ENCODE measurements at places on chromosomes 7 and 10.

GRCh38 chr7:104039363-104039762 lies 49.9 kb upstream of the RELN start:
- DNase-seq, result no peak

GRCh38 chr7:44959433-44959951 lies 19.3 kb downstream of the MYO1G start:
- peak; percentile 75 for DNase-seq

- DNase-seq, result no peak
These were observed 21.9 kb upstream of the VSIR start for GRCh38 chr10:71795248-71795647.

- no peak for DNase-seq
These were observed 104.6 kb downstream of the KAT6B start for GRCh38 chr10:74930965-74931364.

DNA sequence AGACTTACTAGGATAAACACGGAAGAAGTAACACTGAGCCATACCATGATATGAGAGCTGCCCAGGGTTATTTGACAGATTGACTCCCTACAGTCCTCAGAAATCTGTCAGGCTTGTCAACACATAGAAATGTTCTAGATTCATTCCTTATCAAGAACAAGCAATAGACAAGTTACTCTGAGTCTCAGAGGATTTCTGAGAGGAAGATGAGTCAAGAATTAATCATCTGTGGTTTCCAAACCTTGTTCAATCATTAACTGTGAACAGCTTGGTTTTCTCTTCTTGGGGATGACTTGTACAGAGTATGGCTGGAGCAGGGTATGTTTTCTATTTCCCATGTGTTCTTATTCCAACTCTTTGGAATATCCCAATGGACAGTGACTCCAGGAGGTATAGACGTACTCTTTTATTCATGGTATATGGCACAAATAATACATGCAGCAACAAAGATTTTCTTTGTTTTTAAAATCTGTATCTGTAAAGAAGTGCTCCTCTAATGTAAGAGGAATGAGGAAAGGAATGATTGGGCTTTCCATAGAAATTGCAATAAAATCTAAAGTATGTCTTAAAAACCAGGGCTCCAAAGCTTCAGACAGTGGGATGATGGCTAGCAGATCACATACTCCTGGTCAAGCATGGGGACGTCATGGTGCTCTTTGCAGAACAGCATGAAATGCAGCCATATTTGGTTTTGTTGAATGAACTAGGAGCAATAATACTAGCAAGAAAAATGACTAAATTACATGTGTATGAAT lies 11.9 kb upstream of the SFR1 start:
- DNase-seq, result no peak

- no peak for DNase-seq
These were observed 140.9 kb upstream of the NRBF2 start for GRCh38 chr10:62992145-62992721.

- DNase-seq, result peak; percentile 87
These were observed at the start of gene ADAM8 for GRCh38 chr10:133276435-133277201. Gene ADAM8, minus strand, starts transcription at chr10:133276868. Its CDS starts 51 bp downstream, at chr10:133276817.

DNA sequence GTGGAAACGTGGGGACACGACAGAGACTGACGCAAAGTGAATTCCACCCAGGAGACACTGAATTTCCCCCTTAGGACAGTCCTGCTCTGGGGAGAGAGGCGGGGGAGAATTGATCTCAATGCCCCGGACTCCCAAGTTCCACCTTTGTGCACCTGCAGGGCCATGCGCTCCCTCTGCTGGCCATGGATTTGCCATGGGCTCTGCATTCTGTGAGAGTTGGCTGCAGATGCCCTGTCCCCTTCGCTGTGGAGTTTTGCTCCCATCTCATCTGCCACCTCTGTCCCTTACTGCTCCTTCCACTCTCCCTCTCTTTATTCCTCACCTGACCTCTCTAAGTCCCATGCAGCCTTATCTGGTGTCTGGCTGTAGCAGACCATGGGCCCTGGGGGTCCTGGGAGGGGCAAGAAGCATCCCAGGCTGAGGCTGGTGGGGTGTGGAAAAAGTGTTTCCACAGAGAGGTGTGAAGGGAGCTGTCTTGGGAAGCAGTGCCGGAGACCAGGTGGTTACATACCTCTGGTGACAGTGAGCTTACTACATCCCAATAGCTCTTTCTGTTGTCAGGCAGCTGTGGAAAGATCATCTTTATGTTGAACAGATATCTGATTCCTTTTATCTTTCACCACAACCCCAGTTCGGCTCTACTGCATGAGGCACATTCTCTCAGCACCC lies 14.3 kb downstream of the GHRHR start:
- DNase-seq, result peak; percentile 48

DNA sequence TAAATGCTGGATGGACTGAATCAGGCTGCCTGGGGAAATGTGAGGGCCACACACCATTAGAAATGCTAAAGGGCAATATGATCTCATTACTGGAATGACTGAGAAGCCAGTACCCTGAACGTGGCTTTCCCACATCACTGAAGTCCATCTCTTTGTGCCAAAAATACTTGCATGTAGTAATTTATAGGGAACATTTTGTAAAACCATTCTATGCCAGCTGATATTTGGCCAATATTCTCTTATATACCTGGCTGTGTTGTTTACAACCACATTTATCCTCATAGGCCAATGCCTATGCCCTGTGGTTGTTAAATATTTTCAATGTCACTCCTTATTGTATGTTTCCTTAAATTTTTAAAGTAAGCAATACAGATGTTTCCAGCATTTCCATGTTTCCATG lies 111.6 kb downstream of the C10orf90 start:
- DNase-seq, result no peak

DNA sequence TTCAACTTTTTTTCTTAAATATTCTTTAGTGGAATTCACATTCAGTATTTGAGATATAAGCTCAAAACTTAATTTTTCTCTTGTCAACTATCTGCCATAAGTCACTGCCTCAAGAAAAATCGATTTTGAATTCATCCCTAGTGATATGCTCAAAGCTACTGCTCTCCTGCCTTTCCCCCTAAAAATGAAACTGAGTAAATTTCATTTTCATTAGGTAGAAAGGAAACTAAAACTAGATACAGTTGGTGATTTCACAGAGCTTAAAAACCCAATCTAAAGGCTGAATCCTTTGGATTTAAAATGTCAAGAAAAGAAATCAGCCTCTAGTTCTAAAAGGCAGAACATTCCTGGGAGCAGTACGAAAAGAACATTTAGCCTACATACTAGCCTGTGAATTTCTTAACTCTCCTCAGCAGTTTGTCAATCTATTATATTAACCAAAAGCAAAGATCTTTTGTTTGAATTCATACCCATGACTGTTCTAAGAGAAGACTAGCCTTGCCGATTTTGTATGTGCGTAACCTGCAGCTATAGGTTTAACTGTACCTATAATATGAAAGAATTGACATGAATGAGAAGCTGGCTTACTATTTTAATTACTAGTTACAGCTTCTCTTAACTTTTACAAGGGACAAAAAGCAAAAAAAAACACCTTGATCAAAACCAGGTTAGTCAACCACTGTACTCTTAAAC lies 4.9 kb upstream of the FAM53B start:
- DNase-seq, result no peak

- no peak for DNase-seq
These were observed 186.7 kb upstream of the PLXDC2 start for GRCh38 chr10:19629567-19629966.

GRCh38 chr7:135362871-135363270 lies 129.2 kb downstream of the STRA8 start:
- DNase-seq, result no peak

DNA sequence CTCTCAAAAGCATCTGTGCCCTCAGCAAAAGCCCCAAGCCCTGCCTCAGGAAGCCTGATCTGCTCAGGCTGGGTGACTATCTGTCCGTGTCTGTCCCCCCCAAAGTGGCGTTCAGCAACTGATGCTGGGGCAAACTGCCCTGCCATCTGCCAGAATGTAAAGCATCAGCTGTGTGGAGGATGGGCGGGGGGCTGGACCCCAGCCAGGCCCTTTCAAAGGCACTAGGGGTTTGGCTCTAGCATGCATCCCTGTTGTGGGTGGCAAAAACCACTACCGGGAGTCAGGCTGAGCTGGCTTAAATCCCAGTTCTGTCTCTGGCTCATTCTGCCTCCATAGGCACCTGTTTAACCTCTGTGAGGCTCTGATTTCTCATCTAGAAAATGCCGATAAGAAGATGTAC lies 35.5 kb downstream of the GPRIN2 start:
- peak; percentile 49 for DNase-seq

DNA sequence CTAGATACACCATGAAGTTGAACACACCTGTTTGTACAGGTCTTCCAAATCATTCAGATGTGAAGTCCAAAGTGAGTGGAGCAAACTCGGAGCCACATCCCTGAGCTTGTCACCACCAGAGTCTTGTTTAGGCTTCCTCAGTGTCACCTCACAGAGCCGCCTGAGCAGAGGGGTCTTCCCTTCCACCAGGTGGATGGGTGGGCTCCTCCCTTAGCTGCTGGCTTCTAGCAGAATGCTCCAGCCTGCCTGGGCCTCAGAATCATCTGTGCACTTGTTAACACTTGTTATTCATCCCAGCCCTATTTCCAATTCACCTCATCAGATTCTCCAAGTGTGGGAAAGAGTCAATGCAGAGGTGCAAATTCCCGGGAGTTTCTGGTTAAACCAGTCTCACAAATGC lies 32.5 kb downstream of the C10orf71 start:
- no peak for DNase-seq

- no peak for DNase-seq
These were observed 16.9 kb downstream of the MEOX2 start for GRCh38 chr7:15669443-15670090.

DNA sequence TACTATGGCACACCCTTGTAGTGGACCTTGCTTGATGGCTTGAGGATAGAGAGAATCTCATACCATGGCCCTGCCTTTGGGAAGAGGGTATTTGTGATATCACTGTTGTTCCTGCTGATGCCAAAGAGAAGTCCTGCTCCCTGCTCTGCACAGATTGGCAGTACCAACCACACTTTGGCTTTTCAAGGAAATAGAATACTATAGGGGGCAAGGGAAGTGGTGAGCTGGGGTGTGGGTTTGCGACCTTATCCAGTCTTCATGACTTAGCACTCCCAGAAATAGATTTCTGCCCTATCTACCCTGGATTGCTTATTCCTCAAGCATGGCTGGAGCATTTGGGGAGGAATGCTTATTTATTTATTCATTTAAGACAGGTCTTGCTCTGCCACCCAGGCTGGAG lies 6.8 kb upstream of the MAPK8 start:
- DNase-seq, result no peak

DNA sequence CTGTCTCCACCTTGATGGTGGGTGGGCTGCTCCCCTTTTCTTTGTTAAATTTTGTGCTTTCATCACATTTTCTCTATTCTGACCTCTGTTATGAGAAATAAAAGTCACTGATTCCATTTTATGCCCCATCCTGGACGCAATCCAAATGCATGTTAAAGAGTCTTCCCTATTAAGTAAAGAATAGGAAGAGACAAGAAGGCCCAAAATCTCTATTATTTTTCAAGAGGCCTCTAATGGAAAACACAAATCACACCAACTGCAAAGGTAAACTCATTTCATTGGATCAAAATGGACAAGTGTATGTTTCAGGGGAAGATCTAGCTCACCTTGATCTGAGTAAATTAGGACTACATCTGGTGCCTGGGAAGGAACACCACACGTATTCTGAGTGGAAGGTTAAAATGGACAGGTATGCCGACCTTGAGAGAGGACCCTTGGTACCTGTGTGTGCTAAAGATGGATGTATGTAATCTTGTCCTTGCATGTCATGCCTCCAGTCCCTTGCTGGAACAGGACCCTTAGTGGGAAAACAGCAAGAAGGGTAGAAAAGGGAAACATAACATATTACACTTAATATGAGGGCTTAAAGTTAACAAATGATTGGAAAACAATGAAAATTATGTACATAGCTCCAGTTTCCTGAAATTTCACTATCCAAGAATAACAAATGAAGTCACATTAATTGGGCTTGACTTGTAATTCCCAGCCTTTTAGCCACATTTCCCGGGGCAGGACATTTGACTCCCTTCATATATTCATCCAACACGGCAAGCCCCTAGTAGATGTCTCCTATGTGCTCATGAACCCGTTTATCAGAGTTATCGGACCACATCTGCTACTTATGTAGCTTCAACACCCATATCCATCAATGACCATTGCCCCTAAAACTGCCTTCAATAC lies 7.6 kb downstream of the IFIT2 start:
- DNase-seq, result no peak

GRCh38 chr7:30206942-30207341 lies 72.2 kb downstream of the MTURN start:
- no peak for DNase-seq

DNA sequence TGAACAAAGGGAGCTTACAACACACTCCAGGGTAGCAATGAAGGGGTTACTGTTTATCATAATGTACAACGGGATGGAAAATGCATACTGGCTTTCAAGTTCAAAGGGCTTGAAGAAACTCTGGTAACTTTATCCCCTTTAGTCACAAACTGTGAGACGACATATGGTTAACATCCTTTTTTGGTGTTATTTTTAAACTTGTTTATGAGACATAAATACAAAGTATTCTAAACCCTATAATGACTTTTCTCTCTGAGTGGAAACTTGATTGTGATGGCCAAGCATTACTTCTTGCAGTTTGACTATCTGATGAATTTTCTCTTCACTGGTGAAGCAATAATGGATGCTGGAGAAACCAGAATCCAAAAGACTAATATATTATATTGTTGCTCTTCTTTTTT lies 62.0 kb upstream of the SEMA3A start:
- no peak for DNase-seq

GRCh38 chr10:113711142-113711541 lies 31.4 kb downstream of the CASP7 start:
- no peak for DNase-seq

GRCh38 chr7:158228986-158229385 lies 358.6 kb downstream of the PTPRN2 start:
- no peak for DNase-seq

DNA sequence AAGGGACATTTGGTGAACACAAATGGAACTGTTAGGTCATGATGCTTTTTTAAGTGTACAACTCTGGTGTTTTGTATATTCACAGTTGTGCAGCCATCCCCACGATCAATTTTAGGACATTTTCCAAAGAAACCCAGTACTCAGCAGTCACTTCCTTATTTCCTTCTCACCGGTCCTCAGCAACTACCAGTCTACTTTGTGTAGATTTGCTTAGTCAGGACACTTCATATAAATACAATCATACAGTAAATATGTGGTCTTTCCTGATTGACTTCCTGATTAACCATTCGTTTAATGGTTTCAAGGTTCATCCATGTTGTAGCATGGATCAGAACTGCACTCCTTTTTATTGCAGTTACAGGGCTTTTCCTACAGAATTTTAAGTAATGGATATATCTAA lies 14.4 kb downstream of the SGPL1 start:
- DNase-seq, result no peak

- no peak for DNase-seq
These were observed 519.3 kb upstream of the MKI67 start for GRCh38 chr10:128645486-128645885.

DNA sequence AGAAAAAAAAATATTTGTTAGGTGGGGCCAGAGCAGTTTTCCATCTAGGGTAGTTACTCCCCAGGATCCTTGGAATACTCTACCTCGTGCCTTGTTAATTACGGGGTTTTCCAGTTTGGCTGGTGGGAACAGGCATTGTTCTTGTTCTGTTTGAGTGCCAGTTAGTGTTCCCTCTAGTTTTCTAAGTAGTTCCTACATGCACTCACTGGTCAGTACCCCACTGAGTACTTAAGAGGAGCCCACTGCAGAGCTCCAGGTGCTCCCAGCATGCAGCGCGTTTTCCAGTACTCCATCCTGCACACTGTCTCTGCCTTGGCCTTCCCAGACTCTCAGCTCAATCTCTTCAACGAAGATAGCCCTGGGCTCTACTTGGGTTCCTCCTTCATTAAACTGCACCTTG lies 58.0 kb downstream of the AHCYL2 start:
- DNase-seq, result no peak
